ENCODE measurements at places on chromosomes 11 and 22. TPM values are rescaled to one million over a fixed set of nuclear protein-coding genes. Genes with fewer than 3 reads are reported as not detected.

Gene CCDC73
- not detected for total RNA-seq

Gene MOGAT2
- not detected for total RNA-seq

Gene MYEOV
- 1.3 TPM for total RNA-seq

Gene GGA1
- total RNA-seq: 61.2 TPM

Gene BIK
- not detected for total RNA-seq

Gene SPON1
- 20.6 TPM for total RNA-seq

Gene MPPED2
- total RNA-seq: 18.8 TPM

Gene NLRP10
- total RNA-seq: 0.14 TPM

Gene KCNE3
- 8.3 TPM for total RNA-seq

DNA sequence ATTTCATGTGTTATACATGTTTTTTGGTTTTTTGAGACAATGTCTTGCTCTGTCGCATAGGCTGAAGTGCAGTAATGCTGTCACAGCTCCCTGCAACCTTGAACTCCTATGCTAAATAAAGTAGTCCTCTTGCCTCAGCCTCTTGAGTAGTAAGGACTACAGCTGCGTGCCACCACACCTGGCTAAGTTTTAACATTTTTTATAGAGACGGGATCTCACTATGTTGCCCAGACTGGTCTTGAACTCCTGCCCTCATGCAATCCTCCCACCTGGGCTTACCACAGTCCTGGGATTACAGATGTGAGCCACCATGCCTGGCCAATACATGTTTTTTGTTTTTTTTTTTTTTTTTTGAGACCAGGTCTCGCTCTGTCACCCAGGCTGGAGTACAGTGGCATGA lies 33.9 kb downstream of the SWAP70 start:
- DNase-seq: no peak
- H3K4me3 ChIP-seq: no peak overlapping the region
- H3K27ac ChIP-seq: no peak overlapping the region
- peaks cover 8% of the 10 kb centered on the region for H3K36me3 ChIP-seq
- no peaks in the 10 kb centered on the region for H3K27me3 ChIP-seq

DNA sequence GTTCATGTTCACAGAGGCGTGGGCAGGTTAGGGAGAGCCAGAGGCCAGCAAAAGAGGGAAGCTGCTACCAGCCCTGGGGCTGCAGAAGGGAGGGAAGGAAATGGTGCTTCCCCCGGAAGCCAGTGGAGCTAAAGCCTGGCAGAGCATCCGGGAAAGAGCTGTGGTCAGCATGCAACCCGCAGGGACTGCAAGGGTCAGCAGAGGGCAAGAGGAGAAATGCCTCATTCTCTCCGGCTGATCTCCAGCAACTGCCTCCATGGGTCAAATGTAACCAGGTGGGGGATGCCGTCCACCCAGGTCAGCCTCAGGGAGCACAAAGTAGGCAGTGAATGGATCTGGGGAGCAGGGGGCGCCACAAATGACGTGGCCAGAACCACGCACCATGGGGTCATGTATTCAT lies 36.9 kb upstream of the PRR5 start:
- H3K27me3 ChIP-seq: no peaks in the 10 kb centered on the region
- no peak overlapping the region for H3K4me3 ChIP-seq
- DNase-seq: no peak
- H3K4me1 ChIP-seq: peaks cover 7% of the 10 kb centered on the region
- no peaks in the 10 kb centered on the region for H3K36me3 ChIP-seq
- no peak overlapping the region for H3K27ac ChIP-seq

DNA sequence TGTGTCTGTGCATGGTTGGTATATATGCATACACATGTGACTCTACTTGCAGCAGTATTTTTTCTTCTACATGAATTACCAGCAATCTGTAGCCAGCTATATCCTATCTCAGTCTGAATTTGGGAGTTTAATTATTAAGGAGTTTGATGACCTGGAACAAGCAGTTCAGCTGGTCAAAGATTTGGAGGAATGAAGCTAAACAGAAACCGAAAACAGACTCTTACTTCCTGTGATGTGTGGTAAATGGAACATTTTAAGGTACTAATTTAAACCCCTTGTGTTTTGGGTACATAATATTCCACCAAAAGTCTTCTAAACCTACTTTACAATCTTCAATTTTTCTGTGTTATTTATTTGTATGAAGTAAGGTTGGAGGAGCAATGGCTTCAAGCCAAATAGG lies 124.4 kb upstream of the PGR start:
- H3K4me3 ChIP-seq: no peak overlapping the region
- peaks cover 5% of the 10 kb centered on the region for H3K4me1 ChIP-seq
- peak overlapping the region; percentile 38 for H3K27ac ChIP-seq
- no peaks in the 10 kb centered on the region for H3K27me3 ChIP-seq
- H3K36me3 ChIP-seq: no peaks in the 10 kb centered on the region
- DNase-seq: no peak

GRCh38 chr11:10688401-10688800 lies 5.2 kb downstream of the IRAG1 start:
- no peaks in the 10 kb centered on the region for H3K27me3 ChIP-seq
- peaks cover 8% of the 10 kb centered on the region for H3K36me3 ChIP-seq
- H3K4me3 ChIP-seq: peak overlapping the region; percentile 94
- H3K27ac ChIP-seq: peak overlapping the region; percentile 100

GRCh38 chr11:11349870-11350337 lies 3.1 kb downstream of the CSNK2A3 start:
- no peak for DNase-seq
- no peak overlapping the region for H3K27ac ChIP-seq
- no peaks in the 10 kb centered on the region for H3K27me3 ChIP-seq
- no peak overlapping the region for H3K4me3 ChIP-seq
- no peaks in the 10 kb centered on the region for H3K36me3 ChIP-seq

DNA sequence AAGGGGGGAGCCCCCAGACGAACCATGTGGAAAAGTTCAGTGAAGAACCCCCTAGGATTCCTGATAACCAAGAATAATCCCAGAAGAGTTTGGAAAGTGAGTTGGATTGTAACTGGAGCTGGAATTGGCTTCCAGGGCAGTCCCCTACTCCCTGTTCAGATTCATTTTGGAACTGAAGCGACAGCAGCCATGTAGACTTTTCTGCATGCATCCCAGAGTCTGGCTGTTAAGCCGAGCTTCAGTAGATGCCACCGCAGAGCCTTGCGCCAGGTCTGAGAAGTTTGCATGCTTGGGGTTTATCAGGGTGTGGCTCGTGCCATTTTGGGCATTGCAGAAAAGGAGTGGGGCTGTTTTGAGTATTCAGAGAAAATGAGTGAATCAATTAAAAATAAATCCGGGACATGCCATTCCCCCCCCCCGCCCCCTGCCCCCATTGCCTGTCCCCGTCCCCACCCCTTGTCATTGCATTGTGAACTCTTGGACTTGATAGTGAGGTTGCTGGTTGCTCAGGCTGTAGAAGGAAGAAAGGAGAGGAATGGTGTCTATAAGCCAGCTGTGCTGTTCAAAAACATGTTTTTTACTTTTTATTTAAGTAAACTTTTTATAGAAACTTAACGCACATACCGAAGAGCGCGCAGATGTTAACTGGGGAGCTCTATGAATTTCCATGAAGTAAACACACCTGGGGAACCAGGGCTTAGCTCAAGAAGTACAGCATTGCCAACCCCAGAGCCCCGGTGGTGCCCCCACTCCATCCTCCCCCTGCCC lies 71.2 kb downstream of the LDLRAD3 start:
- H3K4me3 ChIP-seq: no peak overlapping the region
- no peak for DNase-seq
- no peaks in the 10 kb centered on the region for H3K36me3 ChIP-seq

DNA sequence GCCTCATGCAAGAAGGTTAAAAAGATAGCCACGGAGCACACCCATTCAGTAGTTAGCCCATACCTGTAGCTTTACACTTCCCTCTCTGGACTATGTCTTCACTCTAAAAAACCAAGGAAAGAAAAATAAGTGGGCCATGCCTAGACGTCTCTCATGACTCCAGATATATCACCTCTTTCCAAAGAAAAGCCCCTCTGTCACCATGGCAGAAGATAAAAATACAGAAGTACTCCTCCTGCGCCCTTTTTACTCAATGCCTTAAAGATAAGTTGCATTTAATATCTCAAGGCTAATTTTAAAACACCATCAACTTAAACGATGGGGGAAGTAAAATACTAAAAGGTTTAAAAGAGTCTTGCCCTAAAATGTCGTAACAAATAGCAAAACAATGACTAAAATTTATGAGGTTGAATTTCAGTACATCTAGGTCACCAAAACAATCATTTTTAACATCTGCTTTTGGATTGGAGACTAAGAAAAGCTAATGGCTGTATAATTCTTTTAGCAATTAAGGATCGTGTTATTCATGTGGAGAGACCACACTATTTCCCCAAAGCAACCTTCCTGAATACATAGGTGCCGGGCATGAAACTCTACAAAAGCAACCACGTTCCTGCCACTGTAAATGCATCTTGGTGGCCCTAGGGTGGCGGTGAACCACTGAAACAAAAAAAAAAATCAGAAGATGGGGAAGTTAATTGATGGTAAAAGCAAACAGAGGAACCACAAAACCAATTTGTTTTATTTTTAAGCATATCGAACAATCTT lies 46.0 kb downstream of the CELF1 start:
- no peaks in the 10 kb centered on the region for H3K36me3 ChIP-seq
- H3K4me1 ChIP-seq: peaks cover 57% of the 10 kb centered on the region
- peak overlapping the region; percentile 5 for H3K4me3 ChIP-seq
- no peak for DNase-seq

- no peak for DNase-seq
- H3K27ac ChIP-seq: no peak overlapping the region
These were observed 1.0 kb upstream of the ELF5 start for GRCh38 chr11:34514597-34514996.

DNA sequence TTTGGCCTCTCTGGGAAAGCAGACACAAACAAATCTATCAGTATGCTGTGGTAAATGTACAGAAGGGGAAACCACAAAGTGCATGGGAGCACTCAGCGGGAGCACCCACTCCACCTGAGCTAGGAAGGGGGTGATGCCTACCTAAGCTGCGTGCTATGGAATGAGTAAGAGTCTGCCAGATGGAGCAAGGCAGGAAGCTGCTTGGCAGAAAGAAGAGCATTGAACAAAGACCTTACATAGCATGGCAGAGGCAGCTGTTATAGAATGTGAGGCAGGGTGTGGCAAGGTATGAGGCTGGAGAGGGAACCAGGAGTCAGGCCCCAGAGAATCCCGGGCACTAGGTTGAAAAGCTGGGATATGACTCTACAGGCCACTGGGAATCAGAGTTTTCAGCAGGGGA lies 13.8 kb upstream of the MTFP1 start:
- no peaks in the 10 kb centered on the region for H3K4me1 ChIP-seq
- no peak overlapping the region for H3K4me3 ChIP-seq
- no peak overlapping the region for H3K27ac ChIP-seq
- no peak for DNase-seq
- H3K27me3 ChIP-seq: no peaks in the 10 kb centered on the region

GRCh38 chr11:84747871-84748270 lies 879.3 kb downstream of the DLG2 start:
- no peak for DNase-seq
- H3K27ac ChIP-seq: no peak overlapping the region
- H3K27me3 ChIP-seq: no peaks in the 10 kb centered on the region
- H3K4me1 ChIP-seq: no peaks in the 10 kb centered on the region

DNA sequence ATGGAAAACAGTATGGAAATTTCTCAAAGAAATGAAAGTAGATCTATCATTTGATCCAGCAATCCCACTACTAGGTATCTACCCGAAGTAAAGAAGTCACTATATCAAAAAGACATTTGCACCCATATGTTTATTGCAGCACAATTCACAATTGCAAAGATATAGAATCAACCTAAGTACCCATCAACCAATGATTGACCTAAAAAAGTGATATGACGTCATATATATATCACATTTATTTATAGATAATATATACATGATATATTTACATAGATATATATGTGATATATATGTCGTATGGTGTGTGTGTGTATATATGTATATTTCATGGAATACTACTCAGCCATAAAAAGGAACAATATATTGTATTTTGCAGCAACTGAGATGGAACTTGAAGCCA lies 188.3 kb upstream of the ARHGAP42 start:
- H3K4me3 ChIP-seq: no peak overlapping the region
- no peak for DNase-seq
- no peak overlapping the region for H3K27ac ChIP-seq
- no peaks in the 10 kb centered on the region for H3K36me3 ChIP-seq
- no peaks in the 10 kb centered on the region for H3K27me3 ChIP-seq

DNA sequence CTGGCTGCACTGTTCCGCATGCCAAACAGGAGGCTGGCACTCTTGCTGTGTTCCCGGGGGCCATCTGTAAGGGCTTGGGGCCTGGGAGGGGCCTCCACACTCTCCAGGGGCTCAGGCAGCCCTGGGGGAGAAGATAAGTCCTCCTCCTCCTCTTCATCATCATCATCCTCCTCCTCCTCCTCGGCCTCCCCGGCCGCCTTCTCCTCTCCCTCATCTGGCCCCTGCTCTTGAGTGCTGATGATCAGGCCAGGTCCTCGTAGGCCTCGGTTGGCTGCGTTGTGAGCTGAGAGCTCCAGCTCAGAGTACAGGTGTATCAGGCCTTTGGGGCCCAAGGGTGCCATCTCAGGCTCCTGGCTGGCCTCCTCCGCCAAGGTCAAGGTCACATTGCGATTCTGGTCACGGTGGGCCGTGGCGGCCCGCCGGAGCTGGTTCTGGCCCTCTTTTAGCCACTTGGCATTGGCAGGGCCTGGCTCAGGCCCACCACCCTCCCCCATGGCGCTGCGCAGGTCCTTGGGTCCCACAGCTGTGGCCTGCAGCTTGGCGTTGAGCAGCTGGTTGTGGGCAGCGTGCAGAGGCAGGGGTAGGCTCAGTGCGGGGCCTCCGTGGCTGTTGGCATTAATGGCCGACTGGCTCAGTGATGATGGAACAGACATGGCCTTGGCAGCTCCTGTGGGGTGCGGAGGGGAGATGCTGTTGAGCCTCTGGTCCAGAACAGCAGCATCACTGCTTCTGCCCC lies 8.0 kb downstream of the APBB1 start:
- no peaks in the 10 kb centered on the region for H3K4me1 ChIP-seq
- H3K4me3 ChIP-seq: no peak overlapping the region
- H3K36me3 ChIP-seq: peaks cover 11% of the 10 kb centered on the region

- no peaks in the 10 kb centered on the region for H3K27me3 ChIP-seq
- DNase-seq: no peak
- no peaks in the 10 kb centered on the region for H3K4me1 ChIP-seq
- peak overlapping the region; percentile 92 for H3K4me3 ChIP-seq
- peak overlapping the region; percentile 95 for H3K27ac ChIP-seq
These were observed 70.0 kb downstream of the RBX1 start for GRCh38 chr22:41021061-41021612.

DNA sequence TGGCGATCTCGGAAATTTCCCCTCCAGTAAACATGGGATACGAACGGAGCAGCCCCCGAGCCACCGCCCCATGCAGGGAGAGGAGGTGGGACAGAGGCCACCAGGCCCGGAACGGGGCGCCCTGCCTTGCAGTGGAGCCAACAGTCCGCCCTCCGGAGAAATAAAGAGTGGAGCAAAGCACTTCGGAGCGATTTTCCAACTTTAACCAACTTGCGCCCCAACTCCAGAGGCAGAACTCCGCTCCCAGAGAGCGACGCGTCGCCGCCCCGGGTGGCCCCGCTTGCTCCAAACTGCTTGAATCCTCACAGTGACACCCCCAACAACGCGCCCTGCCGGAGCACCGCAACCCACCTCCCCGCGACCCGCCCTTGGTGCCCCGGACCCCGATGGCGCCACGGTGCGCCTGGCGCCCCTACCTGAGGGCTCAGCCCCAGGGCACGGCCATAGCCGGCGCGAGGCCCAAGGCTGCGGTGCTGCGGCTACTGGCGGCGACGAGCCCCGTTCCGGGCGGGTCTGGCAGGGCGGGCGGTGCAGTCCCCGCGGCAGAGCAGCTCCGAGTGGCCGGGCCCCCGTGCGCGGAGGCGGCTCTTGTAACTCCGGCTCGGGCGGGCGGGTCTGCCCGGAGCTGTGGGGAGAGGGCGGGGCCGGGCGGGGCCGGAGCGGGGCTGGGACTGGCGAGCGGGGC lies at the start of gene AHNAK:
Gene AHNAK (minus strand): TSS at position 563 of the 685 bp plus-strand sequence. CDS start 10,708 bp downstream, outside the sequence.
- no peak for DNase-seq
- H3K4me3 ChIP-seq: peak within 1 kb of the TSS; percentile 91
- H3K27me3 ChIP-seq: no peaks in the 10 kb centered on the region
- H3K27ac ChIP-seq: peak within 1 kb of the TSS; percentile 98
- no peaks in the 10 kb centered on the region for H3K36me3 ChIP-seq
